ENCODE measurements at places on chromosomes 7 and 10.

DNA sequence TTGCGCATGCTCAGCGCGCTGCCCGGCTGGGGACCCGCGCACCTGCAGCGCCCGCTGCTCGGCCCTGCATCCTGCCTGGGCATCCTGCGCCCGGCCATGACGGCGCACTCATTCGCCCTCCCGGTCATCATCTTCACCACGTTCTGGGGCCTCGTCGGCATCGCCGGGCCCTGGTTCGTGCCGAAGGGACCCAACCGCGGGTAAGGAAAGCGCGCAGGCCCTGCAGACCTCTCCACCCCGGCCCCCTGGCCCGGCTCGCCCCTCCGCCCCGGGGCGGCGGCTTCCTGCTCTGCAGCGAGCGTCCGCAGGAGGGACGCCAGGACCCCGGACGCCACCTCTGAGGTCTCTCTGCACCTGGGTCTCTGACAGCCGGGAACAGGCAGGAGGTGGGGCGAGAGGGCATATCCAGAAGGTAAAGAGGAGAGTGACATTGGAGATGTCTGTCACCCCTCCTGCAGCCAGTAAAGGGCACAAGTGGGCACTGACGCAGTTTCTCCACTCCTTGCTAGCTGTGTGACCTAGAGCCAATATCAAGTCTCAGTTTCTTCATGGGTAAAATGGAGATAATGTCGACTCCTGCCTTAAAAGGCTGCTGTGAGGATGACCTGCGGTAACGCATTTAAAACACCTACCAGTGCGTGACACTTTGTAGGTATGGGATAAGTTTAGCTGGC, 338 bp downstream of the ATP6V0E2 start:
- DNase-seq, result no peak

- no peak for DNase-seq
These were observed 464.7 kb upstream of the IGFBP3 start for GRCh38 chr7:46385662-46386309.

DNA sequence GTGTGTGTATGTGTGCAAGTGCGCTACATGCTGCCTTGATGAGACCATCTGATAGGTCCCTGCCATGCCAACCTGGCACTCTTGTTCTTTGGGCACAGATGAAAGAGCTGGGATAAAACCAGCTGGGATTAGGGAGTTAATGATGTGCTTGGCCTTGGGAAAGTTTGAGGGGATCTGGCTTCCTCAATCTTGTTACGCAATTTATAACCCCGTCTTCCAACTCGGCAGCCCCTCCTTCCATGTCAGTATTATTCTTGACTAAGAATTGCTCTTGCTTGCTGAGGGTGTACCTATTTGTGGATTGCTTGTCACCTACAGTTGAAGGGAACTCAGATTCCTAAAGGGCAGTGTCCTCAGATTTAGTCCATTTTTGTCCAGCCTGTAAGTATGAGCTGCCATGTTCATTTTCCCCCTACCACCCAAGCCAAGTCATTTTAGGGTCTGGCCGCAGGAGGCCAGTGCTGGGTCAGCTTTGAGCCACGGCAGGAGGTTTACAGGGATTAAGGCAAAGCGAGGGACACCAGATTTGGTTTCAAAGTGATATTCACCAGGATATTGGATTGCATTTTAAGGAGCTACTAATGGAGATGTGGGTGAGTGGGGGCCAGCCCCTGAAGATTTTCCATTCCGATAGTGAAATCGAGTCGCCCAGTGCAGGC, 34.1 kb upstream of the KCNMA1 start:
- DNase-seq, result no peak

- DNase-seq, result no peak
These were observed 65.8 kb downstream of the MICALL2 start for GRCh38 chr7:1393421-1393820.

GRCh38 chr10:45382591-45382990, 8.6 kb downstream of the ALOX5 start:
- no peak for DNase-seq

GRCh38 chr10:70034232-70034631, 18.4 kb upstream of the MACROH2A2 start:
- DNase-seq, result no peak

- DNase-seq, result peak; percentile 68
These were observed at the start of gene ARPC1B for GRCh38 chr7:99374111-99375064. Gene ARPC1B, plus strand, starts transcription at chr7:99374730. Its CDS starts 10,985 bp downstream, at chr7:99385715.

DNA sequence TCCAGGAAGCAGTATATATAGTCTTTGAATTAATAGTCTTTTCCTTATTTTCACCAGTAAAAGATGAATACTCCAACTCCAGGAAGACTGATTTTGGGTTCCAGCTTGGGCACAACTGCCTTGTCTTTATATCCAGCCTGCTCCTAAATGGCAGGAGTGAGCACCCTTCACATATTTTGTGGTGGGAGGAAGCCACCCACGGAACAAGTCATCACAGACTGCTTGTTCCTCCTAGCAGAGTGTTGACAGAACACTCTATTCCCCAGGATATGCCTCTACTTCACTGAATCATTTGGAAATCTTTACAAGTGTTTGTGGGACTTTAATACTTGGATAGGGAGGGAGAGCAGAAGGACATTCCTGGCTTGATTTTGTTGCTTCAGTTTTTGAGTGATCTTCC, 31.7 kb downstream of the ITPRID1 start:
- DNase-seq, result no peak

DNA sequence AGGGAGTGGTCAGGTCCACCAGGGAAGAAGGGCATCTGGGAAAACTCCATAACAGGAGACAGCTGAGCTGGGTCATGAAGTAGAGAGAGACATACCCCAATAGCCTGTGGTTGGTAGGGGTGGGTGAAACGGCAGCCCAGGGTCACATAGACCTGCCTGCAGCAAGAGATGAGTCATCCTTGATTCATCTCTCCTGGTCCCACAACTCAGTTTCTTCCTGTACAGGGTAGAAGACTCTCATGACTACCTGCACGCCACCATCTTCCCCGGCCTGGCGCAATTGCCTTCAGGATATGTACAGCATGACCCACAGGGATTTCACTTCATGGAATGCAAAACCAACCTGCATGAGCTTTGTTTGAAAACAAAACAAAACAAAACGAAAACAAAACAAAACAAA, 45.1 kb upstream of the ADAM12 start:
- no peak for DNase-seq

DNA sequence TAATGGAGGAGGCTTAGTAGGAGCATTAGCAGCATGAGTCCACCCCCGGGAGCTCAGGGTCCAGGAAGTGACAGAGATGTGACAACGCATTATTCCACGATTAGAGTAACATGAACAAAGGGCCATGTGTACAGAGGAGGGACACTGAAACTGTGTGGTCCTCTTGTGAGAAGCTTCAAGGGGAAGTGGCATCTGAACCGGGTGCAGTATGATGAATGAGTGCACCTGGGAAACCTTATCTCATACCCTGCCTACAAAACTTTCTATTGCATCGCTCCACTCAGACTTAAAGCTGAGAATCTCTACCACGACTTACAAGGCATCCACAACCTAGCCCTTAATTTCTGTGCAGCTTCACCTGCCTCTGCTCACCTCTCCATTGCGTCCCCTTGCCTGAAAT, 115.3 kb upstream of the AMPH start:
- no peak for DNase-seq

DNA sequence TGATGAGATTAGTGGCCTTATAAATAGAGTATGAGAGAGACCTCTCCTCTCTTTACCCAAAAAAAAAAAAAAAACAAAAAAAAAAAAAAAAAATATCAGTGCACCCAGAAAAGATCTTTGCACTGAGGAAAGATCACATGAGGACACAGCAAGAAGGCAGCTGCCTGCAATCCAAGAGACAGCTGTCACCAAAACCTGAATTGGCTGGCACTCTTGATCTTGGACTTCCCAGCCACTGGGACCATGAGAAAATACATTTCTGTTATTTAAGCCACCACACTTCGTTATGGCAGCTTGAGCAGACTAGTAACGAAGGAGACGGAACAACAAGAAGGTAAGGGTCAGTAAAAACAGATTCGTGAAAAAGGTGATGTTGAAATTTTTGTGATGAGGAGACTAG, 47.0 kb downstream of the TMEM106B start:
- no peak for DNase-seq

DNA sequence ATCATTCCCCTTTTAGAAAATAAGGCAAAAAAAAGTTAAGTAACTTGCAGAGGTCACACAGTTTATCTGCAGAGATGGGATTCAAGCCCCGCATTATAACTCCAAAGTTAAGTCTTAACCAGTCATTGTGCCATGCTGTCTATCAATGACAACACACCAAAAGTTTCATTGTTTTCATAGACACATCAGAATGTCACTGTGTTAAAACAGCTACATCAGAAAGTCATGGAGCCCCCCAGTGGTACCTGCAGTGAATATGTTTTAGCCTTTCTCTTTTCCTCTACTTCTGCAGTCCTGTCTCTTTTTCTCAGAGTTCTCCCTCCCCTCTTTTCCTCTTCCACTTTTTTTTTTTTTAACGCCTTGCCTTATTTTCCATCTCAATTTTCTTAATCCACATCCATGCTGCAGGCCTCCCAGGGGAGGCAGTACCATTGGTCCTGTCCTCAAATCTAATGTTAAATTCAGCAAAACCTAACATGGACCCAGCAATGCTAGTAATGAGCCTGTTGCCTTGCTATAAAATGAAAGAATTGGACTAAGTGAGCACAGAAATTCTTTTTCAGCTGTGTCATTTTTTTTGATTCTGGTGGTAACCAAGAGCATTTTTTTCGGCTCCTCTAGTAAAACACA, 3.8 kb upstream of the NRCAM start:
- no peak for DNase-seq

DNA sequence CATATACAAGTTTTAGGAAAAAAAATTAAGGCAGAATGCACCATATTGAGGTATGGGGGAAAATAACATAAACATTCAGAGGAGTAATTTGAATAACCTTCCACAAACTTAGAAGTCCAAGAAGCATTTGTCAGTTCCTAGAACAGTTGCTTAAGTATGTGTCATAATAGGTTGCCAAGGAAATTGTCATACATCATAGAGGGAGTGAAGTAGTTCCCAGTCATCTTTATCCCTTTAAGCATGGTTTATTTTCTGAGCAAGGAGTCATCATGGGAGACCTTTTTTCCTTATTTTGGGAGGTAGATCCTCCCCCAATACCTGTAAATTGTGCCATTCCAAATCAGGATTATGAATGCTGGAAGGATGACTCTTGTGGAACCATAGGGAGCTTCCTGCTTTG, at the start of gene SSMEM1:
Gene SSMEM1, plus strand, starts transcription at position 219 of the 400 bp plus-strand sequence. Its CDS starts 51 bp downstream, at position 270.
- DNase-seq, result no peak

- no peak for DNase-seq
These were observed 18.5 kb downstream of the ACTR1A start for GRCh38 chr10:102484021-102484420.

DNA sequence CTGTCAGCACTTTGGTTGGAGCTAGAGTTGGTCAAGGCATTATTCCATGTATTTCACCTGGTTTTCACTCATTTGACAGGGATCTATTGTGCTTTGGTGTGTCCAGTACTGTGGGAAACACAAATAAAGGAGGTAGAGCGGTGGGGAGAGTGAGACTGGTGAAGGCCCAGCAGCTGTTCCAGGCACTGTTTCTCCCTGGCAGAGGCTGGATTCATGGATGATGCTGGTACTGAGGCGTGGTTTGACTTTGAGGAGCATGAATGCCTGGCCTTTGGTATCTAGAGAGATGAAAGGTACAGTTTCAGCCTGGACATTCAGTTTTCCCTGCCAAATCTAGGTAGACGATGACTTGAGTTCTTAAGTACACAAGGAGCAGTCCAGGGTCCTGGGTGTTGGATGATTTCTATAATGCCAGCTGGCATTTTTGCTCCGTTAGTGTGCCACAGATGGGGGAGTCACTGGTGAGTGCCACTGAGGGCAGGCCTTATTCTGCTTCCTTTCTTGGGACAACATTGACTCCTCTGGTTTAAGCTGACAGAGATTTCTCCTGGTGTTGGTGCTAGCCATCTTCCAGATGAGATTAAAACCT, 162.2 kb upstream of the BMPER start:
- no peak for DNase-seq

- peak; percentile 16 for DNase-seq
These were observed 640 bp downstream of the ANKMY2 start for GRCh38 chr7:16644636-16645592.

- no peak for DNase-seq
These were observed 2.5 kb downstream of the INMT start for GRCh38 chr7:30754315-30754877.

GRCh38 chr10:36542493-36542892, 582.9 kb upstream of the ANKRD30A start:
- no peak for DNase-seq

- DNase-seq, result no peak
These were observed 91.9 kb downstream of the CNTNAP2 start for GRCh38 chr7:146208492-146208891.

DNA sequence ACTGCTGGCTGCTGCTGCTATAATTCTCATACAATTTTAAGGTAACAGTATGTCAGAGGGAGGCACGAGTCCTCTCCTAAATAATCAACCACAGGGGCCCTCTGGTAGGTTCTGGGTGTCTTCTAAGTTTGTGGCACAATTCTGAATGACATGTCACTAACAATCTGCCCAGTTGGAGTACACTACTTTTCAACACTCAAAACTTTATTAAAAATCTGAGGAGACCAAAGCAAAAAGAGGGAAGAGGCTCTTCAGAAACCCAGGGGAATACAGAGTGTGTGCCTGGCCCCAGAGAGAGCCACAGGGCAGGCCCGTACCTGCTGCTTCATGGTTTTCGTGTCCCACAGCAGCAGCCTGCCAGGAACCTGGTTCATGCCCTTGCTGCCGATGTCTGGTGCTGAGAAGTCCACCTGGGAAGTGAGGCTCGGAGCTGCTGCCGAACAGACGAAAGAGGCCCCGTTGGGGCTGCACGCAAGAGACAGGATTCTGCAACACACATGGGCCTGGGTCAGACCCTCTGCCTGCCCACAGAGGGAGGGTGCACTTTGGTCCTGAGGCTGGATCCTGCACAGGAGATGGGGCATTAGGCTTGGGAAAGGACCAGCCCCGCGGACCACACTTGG, 18.3 kb downstream of the WDR91 start:
- DNase-seq, result no peak

- no peak for DNase-seq
These were observed 57.0 kb downstream of the KAT6B start for GRCh38 chr10:74883428-74883827.
